ENCODE measurements at places on chromosomes 16 and 17.

- no peak for DNase-seq
These were observed 11.7 kb upstream of the COTL1 start for GRCh38 chr16:84629580-84629979.

DNA sequence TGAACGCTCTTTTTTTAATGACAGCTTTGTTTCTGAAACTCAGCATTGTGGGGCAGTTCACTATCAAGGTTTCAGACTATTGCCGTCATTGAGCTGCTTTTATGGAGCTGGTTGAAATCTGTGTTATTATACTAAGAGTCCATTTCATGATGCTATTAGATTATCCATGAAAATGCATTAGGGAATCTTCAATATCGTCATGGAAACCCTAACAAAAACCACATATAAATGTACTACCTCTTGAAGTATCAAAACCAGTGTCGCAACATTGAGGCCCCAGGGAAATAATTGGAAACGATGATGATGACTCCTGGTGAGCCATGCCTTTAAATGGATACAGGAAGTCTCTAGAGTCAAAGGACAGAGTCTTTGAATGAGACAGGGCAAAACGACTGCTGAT lies 231.6 kb upstream of the CPHXL start:
- DNase-seq = no peak

GRCh38 chr17:39555368-39555767 lies 52.4 kb downstream of the NEUROD2 start:
- no peak for DNase-seq

GRCh38 chr17:1965556-1966273 lies 59.4 kb downstream of the RTN4RL1 start:
- no peak for DNase-seq

GRCh38 chr16:70757183-70757582 lies 43.8 kb downstream of the VAC14 start:
- no peak for DNase-seq

- no peak for DNase-seq
These were observed 52.8 kb downstream of the CBFA2T3 start for GRCh38 chr16:88923926-88924833.

- no peak for DNase-seq
These were observed 720 bp upstream of the ZPBP2 start for GRCh38 chr17:39867084-39867879.

DNA sequence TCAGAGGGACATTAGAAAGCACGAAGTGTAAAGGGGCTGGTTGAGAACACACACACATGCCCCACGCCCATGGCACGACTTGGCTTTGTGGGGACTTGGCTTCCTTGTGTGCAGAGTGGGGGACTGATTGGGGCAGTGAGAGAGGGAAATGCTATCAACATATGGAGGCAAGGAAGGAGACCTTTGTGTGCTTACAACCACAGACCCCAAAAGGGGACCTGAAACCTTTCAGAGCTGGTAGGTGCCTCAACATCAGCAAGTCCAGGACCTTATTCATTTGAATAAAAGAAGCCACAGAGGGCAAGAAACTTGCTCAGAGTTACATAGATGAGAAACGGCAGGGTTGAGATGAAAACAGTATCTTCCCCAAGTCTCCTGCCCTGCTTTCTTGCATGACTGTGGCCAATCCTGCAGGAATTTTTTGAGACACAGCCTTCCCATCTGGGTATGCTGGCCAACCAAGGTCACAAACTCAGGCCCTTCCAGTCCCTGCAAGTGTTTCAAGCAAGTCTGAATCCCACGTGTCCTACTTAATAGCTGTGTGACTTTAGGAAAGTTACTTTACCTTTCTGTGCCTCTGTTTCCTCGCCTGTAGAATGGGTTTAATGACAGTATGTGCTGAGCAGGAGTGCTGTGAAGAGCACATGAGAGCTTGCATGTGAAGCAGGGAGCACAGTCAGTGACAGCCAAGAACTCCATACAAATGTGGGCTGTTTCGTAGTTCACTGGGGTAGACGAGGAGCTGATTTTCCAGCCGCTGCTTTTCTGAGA lies 26.2 kb downstream of the C16orf78 start:
- no peak for DNase-seq

DNA sequence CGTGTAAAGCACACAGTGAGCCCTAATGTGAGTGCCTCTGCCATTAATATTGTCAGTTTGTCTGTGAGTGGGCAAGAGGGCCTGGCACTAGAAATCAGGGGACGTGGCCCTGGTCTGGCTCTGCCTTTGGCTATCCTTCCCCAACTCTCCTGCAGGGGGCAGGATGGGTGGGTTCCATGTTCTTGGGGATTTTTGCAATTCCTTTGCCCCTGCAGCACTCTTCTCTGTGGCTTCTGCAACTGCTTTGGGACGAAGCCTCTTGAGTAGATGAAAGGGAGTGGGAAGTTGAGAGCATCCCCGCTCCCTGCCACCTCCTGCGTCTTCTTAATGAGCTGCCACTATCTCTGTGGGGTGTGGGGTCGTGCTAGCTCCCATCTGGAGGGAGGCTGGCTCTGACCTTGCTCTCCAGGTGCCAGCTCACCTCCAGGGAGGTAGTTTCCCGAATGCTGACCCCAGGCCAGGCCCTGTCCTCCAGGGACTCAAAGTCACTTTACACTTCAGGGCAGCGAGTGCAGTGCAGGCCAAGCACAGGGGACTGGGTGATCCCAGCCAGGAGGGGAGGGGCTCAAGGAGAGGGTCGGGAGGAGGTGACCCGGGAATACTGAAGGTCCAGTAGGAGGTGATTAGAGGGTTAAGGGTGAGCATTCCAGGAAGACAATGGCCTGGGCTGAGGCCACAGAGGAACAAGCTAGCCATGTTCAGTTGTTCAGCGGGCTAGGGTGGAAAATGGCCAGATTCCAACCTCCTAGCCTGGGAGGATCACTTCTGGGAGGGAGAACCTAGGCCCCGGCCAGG lies 121.0 kb upstream of the NLRP1 start:
- no peak for DNase-seq

- DNase-seq = no peak
These were observed 166.9 kb downstream of the C16orf95 start for GRCh38 chr16:87150262-87150661.

DNA sequence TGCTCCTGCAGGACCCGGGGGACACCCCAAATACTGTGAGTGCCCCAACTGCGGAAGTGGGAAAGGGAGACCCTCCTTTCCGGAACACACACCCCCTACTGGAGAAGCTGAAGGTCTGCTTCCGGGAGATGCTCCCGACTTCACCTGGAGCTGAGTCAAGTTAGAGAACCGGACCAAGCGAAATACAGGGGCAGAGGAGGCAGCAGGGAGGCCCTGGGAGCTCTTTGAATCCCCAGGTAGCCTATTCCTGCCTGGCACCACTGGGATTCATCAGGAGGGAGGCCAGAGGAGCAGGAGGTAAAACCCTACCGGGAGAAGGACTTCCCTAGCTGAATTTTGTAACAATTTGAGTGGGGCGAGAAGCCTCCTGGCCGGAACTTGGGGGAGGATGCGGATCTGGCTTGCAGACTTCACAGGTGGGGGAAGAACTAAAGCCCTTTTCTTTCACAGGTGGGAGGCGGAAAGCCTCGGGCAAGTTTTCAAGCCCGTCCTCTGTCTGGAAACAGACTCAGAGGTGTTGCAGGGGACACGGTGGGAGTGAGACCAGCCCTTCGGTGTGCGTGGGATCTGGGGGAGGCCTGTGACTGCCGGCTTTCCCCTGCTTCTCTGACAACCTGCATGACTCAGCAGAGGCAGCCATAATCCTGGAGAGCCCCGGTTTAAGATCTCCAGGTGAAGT lies 22.4 kb upstream of the TEKT1 start:
- no peak for DNase-seq

GRCh38 chr17:82985973-82986372 lies 93.4 kb upstream of the METRNL start:
- DNase-seq = peak; percentile 72

DNA sequence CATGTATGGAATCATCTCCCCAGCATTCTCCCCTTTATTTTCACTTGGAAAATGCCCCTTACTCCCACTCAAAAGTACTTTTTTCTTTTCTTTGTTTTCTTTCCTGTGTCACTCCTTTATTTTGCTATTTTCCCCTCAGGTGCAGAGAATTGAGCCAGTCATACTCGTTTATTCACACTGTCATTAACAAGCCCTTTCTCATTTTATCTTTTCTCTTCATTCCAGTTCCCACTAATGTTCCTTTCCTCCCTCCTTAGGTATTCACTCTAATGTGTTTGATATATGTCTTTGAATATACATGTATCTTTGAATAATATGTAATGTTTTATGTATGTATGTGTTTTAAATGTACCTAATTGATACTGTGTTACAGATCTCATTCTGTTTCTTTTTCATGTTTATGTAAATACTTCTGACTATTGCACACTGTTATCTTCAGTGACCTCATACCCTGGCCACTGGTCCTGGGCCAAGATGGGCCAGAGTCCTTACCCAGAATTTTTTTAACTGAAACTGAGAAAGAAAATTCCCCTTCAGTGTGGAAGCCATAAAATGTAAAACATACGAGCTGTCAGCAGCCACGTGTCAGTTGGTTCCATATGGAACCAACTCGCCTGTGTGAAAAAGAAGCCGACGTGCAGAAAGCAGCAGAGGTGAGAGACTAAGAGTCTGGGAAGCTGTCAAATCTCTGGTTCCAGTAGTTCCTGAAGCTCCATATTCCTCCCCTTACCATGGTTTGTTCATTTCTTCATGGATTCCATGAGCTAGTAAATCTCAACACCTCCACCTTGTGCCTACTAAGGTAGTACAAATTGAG lies 5.8 kb downstream of the SRR start:
- DNase-seq = no peak

- no peak for DNase-seq
These were observed 12.2 kb downstream of the GALNS start for GRCh38 chr16:88844419-88845036.

DNA sequence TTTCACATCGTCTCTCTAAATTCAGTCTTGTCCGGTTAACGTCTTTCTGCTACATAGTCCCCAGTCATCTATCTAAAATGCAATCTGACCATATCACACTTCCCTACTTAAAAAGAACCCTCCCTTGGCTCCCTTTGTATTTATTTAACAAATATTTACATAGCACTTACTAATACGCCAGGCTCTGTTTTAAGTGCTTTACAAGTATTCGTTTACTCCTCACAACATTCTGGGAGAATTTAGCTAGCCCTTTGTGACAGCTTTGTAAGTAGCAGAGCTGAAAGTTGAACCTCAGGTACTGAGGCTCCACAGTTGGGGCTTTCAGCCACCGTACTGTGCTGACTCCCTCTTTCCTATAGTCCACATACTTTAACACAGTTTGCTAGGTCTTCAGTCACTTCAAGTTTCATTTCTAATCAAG lies 9.2 kb downstream of the PAFAH1B1 start:
- no peak for DNase-seq

DNA sequence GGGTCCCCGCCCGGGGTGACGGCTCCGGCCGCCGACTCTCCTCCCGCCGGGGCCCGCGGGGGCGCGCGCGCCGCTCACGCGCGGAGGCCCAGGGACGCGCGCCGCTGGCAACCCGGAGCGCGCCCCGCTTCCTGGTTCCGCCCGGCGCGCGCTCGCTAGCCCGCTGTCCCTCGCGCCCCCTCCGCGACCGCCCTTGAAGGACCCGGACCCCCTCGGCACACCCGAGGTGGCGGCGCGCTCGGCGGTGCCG lies at the start of gene STAT5B:
TSS of gene STAT5B (minus strand) at position 33 of the 250 bp plus-strand sequence. CDS start 44,264 bp downstream, outside the sequence.
- peak; percentile 60 for DNase-seq

DNA sequence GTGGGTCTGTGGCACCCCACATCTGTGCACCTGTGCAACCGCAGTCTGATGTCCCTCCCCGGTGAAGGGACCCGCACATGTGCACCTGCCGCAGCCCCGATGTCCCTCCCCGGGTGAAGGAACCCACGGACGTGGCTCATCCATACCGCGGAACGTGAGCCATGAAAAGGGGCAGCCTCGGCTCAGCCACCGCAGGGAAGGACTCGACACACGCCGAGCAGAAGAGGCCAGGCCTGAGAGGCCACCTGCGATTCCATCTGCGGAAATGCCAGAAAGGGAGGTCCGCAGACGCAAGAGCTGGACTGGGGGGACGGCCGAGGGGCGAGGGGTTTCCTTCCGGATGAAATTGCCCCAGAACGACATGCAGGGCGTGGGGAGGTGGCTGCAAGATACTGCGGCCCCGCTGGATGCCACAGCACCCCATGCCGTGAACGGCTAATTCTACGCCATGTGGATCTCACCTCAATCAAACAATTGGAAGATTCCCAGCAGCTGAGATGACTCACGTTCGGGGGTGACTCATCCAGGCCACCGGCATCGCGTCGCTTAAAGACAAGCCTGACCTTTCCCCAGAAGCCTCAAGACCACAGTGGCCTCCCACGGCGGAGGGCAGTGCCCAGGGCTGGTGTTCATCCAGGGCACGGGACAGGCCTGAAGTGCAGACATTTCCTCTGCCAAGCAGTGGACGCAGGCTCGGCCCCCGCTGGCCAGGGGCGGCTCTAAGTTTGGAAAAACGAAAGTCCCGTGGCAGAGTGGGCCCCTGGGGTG lies 21.0 kb downstream of the SOX8 start:
- no peak for DNase-seq

GRCh38 chr17:66667491-66668030 lies 167.4 kb upstream of the CACNG5 start:
- DNase-seq = no peak

GRCh38 chr17:43359469-43360110 lies 39.2 kb upstream of the ARL4D start:
- no peak for DNase-seq

GRCh38 chr16:69711115-69711740 lies 15.1 kb downstream of the NQO1 start:
- no peak for DNase-seq

DNA sequence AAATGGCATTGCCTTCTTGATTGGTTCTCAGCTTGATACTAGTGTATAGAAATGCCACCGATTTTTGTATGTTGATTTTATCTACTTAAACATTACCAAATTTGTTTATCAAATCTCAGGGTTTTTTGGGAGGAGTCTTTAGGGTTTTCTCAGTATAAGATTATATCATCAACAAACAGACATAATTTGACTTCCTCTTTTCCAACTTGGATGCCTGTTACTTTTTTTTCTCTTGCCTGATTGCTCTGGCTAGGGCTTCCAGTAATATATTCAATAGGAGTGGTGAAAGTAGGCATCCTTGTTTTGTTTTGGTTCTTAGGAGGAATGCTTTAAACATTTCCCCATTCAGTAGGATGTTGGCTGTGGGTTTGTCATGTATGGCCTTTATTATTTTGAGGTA lies 29.1 kb downstream of the EFCAB13 start:
- DNase-seq = no peak

DNA sequence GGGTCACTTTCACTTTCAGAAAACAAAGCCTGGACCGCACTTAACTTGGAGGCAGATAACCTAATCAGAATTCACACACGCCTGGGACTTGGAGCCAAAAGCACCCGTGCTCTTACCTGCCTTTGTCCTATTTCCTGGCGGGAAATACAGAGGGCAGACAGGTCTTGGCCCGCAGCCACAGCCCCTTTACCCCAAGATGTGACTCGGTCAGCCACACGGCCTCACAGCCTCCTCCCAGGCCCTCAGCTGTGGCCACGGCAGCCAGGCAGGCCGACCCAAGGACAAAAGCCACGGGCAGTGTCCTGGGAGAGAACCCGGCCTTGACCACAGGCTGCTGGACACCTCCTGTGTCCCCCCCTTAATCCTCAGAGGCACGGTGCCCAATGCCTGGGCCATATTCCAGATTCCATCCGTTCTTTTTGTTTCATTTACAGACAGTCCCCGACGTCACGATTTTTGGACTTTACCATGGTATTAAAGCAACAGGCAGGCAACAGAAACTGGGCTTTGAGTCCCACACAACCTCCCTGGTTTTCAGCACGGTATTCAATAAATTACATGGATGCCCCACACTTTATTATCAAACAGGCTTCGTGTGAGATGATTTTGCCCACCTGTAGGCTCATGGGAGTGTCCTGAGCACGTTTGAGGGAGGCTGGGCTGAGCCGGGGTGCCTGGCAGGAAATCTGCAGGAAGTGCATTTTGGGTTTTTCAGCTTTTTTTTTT lies 30.1 kb upstream of the GAA start:
- no peak for DNase-seq
